CMK (cell line): ENCODE measurements at places on chromosomes 12 and 14.

DNA sequence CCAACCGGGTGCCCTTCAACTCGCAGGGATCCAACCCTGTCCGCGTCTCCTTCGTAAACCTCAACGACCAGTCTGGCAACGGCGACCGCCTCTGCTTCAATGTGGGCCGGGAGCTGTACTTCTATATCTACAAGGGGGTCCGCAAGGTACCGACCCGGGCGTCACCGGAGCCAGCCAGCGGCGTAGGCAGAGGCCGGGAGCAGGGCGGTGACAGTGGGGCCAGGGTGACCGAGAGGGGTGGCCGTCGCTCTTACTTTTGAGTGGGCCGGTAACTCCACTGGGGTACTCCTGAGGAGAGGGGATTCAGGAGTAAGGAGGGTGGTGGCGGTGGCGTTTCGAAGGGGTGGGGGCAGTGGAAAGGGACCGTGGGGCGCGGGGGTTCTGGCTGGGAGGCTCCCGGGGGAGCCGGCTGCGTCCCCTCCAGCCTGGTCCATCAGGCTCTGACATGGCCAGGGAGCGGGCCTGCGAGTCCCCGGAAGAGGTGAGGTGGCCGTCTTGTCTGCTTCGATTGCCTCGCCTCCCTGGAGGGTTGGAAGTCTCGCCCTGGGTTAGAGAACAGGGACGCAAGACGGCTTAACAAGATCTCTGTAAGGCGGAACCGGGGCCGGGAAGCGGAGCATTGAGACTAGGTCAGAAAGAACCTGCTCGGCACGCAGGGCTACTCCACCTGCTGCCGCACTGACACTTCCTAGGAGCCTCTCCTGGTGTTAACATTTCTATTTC lies 491 bp downstream of the WDR20 start:
- DNase-seq, result no peak

DNA sequence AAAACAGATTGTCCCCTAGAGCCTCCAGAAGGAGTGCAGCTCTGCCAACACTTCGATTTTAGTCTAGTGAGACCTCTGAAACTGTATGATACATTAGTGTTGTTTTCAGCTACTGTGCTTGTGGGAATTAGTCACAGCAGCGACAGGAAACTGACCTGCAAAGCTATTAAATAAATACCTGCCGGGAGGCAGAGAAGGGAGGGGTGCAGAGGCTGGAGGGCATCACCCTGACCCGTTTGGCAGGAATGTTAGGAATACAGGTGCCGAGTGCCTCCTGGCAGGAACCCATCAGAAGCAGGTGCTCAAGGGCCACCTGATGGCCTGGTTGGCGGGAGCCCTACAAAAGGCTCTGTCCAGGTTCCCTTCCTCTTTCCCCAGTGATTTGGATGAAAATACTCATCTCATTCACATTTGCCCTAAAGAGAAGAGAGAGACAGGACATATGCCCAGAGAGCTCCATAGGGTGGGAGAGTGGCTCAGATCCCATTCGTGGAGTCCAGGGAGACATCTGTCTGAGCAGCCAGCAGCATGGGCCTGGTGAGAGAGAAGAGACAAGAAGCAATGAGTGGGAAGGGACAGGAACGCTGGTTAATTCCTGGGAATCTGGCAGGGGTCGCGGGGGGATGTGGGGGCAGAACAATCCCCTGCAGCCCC lies 44.6 kb downstream of the C14orf132 start:
- DNase-seq, result no peak

DNA sequence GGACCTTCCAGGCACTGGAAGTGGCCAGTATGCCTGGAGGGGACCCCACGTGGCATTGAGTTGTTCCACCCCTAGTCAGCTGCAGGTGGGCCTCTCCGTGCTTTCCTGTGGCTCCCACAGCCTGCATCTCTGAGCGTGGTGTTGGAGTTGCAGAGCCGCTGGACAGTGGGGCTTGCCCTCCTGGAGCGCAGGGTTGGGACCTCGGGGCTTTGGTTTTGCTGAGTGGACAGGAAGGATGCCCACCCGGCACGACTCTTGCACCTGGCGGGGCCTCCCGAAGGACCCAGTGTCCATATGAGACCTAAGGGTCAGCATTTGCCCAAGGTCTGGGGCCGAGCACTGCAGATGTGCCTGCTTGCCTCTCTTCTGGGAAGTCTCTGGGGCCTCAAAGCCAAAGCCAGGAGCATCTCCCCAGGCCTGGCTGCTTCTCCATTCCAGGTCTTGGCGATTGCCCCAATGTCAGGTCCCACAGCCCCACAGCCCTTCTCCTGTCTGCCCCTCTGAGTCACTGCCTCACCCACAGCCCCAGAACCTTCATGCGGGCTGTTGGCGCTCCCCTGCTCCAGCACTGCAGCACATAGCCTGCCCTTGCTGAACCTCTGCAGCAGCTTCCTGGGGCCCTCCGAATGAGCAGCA lies 1.5 kb downstream of the PACS2 start:
- DNase-seq, result no peak

- DNase-seq, result no peak
Measured at GRCh38 chr14:104794993-104795780, at the start of gene AKT1. Gene AKT1, minus strand, starts transcription at chr14:104795748. Its CDS starts 3,105 bp downstream, at chr14:104792643.

GRCh38 chr12:4107436-4107878 lies 166.1 kb upstream of the CCND2 start:
- peak; percentile 40 for DNase-seq

DNA sequence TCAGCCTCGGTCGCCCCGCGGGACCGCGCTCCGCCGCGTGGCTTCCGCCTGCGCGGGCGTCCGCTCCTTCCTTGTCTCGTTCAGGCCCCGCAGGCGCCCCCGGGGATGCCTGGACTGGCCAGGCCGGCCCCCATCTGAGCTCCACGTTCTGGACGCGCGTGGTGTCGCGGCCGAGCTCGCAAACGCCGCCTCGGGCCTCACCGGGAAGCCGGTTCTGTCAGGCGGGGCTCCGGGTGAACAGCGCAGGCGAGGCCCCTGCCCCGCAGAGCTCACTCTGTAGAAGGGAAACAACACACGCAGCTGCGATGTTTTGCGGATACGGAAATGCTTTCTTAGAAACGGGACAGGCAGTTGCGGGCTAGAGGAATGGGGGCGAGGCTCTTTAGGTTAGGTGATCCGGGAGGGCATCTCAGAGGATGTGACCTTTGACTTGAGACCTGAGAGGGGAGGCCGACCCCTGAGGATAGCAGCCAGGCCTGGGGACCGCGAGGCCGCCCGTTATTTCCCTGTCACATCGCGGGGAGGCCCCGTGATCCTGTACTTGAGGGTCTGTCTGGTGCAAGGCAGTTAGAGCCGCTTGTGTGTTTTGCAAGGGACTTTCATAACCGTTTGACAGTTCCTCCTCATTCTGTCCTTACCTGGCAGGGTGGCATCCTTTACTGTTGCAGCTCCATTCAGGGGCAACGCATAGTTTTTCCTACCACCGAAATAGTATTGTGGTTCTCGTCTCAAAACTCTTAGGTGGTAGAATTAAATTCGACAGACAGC lies 584 bp downstream of the VRK1 start:
- no peak for DNase-seq

DNA sequence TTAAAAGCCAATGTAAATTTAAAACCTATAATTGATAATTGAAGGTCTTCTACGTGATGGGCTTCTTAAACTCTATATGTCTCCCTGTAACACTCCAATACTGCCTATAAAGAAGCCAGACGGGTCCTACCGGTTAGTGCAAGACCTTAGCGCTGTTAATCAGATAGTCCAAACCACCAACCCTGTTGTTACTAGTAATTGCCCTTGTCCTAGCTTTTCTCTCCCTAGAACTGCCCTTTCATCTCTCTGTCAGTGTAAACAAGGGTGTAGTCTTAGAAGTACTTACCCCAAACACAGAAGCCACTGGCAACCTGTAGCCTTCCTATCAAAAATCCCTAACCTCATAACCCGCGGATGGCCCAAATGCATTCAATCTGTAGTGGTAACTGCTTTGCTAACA lies 243.0 kb upstream of the DIO3 start:
- DNase-seq, result no peak

- no peak for DNase-seq
Measured at GRCh38 chr14:74525361-74525851, 31.8 kb downstream of the ISCA2 start.

DNA sequence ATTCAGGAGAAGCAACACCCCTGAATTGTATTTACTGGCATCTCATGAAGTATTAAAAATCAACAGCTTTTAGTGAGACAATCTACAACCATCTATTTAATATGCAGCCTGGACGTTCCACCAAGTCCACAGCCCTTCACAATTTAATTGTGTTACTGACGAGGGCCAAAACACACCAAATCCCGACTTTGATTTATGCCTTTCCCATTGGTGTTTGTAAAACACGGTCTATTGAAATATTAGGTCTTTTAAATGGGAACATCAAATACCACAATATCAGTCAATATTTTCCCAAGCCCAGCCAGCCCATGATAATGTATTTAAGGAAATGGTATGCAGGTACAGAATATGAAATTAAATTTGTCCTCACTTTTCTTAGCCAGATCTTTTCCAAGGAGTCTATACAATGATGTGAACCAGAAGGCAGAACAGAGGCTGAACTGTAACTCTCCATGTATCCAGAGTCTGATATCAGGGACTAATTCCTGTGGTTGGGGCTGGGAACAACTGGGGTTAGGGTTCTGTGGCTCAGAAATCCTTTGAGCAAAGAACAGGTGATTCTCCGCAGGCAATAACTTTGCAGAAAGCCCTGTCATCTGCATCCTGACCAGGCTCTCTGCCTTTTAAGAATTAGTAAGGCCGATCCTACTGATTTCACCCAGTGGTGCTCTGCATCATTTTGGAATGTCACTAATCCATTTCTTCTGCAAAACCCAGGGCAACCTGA lies 179.3 kb upstream of the GZMB start:
- no peak for DNase-seq

DNA sequence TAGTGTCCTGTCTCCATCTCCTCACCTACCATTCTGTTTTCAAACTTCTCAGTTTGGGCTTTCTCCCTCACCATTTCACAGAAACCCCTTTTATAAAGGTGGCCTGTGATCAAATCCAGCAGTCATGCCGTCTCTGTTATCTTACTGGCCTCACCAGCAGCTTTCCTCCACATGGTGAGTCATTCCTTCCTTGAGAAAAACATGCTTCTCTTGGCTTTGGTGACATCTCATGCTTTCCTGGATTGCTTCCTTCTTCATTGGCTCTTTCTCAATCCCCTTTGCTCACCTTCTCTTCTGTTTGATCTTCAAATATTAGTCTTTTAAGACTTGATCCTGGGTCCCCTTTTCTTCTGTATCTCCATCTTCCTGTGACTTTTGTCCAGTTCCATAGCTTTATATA lies 164.9 kb downstream of the ANO4 start:
- DNase-seq, result no peak

DNA sequence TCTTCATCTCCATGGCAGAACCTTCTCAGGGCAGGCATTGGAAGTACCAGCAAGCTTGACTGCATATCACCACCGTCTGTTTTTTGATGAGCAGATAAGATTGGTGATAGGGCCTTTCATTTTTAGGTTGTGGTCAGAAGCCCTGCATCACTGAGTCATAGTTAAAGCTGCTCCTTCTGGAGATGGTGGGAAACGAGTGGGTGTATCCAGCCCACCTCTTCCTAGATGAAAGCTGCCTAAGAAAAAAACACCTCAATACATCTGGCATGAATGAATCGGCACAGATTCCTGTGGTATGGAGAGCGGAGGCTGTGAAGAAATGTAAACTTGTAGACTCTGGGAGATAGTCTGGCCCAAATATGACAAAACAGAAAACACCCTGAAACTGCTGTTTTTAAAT lies 248.7 kb upstream of the EGLN3 start:
- no peak for DNase-seq
